ENCODE measurements at places on chromosomes 1 and 21.

DNA sequence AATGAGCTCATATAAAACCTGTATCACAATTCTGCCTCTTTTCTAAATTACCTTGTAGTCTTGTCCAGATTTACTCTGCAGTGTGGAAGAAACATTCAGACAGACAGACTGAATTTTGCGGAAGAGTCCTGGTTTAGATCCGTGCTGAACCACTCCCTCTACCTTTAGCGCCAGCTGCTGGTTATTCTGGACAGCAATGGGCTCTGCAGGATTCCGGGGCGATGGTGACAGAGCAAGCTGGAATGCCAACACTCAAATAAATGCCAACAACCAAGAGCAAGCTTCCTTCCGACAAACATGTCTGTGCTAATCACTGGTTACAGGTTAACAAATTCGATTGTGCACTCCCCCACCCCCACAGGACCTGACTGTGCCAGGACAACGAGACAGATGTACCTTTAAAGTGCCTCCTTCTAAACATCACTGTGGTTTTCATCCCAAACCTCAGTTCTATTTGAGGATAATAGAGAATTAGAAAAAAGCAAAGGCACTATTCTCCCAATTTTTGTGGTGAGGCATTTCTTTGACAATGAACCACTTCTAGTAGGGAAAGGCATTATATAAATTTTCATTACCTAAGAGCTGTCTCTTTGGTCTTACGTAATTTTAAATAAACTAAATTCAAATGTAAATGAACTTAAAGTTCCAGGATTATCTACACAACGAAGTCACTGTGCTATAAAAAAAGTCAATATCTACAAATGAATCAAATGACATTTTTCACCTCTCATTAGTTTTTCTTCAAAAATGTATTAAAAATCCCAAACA is 90.4 kb downstream of the INTS7 start:
- no peak for DNase-seq

GRCh38 chr1:76292418-76293184 is 218.1 kb downstream of the ST6GALNAC3 start:
- no peak for DNase-seq

- DNase-seq, result peak; percentile 4
Observed at GRCh38 chr1:50735443-50735842, 224.6 kb downstream of the FAF1 start.

DNA sequence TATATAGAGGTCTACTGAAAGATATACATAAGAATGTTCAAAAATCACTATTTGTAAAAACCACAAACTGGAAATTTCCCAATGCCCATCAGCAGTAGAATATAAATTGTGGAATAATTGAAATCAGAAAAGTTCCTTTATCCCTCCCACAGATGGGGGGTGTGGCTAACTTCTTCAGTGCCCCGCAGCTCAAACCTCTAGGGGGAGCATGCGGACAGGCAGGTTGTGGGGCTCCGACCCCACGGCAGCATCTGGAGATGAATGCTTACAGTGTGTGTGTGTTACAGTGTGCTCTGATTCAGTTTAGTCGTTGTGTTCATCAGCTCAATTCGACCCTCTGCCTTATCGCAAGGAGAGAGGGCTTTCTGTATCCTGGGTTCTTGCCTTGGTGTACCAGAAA is 262.1 kb upstream of the LRRC7 start:
- DNase-seq, result no peak

DNA sequence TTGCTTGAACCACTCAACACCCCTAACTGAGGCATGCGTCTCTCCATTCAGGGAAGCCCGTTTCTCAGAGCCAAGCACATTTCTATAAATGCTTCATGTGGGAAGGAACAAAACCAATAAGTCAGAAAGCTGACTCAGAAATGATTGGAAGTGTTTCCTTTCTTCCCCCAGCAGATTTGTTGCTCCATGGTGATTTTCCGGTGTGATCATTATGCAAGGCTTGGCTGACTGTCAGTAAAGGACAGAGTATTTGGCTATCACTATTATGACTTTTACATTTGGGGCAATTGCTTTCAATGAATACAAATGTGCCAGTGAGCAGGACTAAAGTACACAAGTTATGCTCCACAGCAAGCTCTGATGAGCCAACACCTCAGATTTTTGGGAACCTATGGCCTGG is 53.3 kb upstream of the ZC3H11B start:
- DNase-seq, result peak; percentile 60

GRCh38 chr1:233367057-233367803 is 39.7 kb downstream of the MAP3K21 start:
- DNase-seq, result peak; percentile 14

DNA sequence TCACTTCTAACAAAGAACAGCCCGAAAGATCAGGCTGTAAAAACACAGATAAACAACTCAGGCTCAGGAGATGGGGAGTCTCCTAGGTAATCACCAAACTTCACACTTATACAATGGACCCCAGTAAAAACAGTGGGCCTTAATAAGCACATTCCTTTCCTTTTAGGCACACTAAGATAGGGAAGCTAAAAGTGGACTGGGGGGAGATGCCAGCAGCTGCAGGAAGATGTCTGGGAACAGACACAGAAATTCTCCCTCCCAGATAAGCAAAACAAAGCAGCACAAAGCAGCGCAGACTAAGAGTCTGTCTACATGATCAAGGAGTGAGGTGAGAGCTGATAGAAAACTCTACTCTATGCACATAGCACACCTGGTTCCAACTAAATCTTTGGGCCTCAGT is 29.0 kb upstream of the CTBS start:
- no peak for DNase-seq

DNA sequence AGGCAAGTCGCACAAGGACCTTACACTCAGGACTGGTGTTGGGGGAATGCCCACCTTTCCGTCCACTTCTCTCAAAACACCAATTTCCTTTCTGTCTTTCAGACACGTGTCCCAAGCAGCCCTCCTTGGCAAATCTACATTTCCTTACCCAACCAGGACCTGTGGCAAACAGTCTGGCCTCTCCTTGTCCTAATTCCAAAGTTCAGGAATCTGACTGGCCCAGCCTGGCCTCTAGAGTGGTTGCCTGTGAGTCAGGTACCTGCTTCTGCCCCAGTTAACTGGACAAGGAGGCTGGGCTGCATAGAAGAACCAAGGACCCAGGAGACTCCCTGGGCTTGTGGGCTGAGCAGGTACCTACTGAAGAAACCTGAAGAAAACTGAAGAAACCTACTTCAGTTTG is 34.3 kb upstream of the CITED4 start:
- no peak for DNase-seq

DNA sequence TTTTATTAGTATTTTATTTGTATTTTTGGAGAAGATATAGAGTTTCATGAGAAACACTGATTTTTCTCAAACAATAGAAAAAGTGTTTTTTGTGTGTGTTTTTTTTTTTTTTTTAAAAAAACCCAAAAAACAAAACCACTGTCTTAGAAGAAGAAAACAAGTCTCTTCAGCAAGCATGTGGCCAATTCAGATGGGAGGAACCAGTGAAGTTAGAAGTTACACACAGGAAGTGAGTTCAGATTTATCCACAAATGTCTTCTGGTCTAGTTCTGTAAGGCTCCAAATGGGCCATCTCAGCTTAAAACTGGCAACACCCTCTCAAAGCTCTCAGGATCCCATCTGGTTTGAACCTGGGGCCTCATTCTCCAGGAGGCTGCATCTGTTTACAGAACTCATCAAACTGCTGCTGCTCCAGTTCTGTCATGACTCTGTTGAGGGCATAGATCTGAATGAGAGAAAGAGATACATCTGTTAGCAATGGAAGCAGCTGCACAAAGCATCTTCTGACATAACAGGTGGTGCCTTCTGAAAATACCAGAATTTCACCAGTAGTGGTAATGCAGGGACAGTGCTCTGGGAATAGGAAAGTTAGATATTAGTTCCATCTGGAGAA is 9.8 kb upstream of the ERMAP start:
- no peak for DNase-seq

DNA sequence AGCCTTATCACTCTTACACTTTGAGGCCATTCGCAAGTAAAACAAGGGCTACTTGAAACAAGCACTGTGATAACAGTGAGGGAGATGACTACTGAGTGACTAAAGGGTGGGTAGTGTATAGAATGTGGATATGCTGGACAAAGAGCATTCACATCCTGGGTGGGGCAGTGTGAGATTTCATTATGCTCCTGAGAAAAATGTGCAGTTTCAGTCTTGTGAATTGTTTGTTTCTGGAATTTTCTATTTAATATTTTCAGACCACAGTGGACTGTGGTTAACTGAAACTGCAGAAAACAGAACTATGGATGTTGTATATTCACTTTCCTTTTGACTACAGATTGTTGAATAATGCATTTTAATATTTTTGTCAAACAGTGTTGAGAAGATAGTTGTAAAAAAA is 25.1 kb upstream of the B3GALT2 start:
- DNase-seq, result peak; percentile 25

DNA sequence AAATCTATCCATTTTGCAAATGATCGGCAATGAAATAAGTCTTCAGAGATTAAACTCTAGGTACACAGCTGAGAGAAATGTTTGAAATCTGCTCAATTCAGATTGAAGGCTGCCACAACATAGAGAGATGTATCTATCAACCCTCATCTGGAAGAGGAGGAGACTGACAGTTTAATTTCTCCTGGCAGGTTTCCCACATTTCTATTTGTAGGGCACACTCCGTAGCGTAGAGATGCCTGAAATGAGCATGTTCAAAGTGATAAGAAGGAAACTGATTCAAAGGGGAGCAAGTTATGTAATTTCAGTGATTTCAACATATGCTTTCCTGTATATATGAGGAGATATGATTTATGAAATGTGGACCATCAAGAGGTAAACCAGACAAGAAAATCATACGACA is 44.1 kb downstream of the NIBAN1 start:
- no peak for DNase-seq

GRCh38 chr1:119227456-119227855 is 87.0 kb upstream of the WARS2 start:
- peak; percentile 76 for DNase-seq

DNA sequence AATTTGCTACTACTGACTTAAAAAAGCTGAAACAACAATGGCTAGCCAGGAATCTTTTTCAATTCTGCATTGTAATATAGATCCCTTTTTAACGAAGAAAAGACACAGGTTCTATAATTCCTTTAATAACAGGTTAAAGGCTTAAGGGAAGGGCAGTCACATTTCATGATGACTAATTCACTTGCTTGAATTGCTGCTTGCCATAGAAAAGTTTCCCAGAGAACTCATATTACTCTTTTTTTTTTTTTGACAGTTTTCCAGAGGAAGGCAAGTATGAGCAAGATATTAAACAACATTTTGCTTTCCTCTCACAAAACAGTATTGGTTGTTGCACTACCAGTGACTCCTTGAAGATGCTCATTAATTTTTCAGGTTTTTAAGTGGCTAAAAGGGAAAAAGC is 60.9 kb downstream of the IL23R start:
- DNase-seq, result no peak

- DNase-seq, result peak; percentile 89
Observed at GRCh38 chr1:163875927-163876320, 554.2 kb downstream of the NUF2 start.

DNA sequence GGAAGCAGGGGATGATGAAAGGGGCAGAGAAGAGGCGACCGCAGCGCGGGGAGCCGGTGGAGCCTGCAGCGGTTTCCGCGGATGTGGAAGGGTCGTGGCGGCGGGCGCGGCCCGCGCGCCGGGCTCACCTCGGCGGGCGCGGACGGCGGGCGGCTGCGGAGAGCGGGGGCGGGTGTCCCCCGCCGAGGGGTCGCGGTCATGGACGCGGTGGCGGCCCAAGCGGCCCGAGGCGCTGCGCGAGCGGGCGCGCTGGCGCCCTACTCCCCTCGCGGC is 572 bp downstream of the LPGAT1 start:
- DNase-seq, result no peak

GRCh38 chr1:206472886-206473285 is 2.6 kb downstream of the IKBKE start:
- no peak for DNase-seq

- no peak for DNase-seq
Observed at GRCh38 chr1:230191079-230191804, 124.2 kb downstream of the GALNT2 start.

GRCh38 chr1:52709016-52709415 is 10.9 kb upstream of the COA7 start:
- no peak for DNase-seq

- no peak for DNase-seq
Observed at GRCh38 chr1:1039145-1039910, 19.4 kb downstream of the AGRN start.

- DNase-seq, result no peak
Observed at GRCh38 chr1:56967900-56968832, 2.4 kb upstream of the C8B start.

DNA sequence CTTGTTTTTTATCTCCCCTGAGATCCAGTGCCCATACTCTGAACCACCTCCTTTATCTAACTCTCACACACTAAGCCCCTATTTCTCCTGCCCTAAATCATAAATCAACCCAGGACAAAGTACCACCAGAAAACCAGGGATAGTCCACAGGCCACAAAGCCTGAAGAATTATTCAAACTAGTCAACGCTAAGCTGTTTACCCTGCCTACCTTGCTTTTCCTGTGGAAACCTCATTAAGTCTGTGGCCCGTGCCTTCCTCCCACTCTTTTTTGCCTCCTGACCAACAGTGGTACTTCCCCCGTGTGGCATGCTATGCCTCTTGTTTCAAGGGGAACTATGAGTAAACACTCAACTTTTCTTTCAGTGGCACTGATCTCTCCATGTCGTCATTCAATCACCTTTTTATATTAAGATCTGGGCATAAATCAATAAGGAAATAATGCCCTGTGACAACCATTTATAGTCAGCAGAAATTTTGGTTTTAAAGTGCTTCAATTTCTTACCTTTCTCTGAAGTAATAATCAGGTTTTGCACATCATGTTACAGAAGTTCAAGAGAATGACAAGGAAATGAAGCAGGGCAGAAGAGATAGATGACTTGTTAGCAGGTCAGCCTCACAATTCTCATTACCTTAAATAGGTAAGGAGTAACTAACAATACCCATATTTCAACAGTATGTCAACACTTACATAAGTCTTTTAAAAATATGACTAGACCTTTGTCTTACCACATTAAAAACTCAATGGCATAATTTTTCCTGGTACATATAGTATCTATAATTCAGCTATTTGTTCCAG is 32.1 kb downstream of the EYA3 start:
- DNase-seq, result no peak

DNA sequence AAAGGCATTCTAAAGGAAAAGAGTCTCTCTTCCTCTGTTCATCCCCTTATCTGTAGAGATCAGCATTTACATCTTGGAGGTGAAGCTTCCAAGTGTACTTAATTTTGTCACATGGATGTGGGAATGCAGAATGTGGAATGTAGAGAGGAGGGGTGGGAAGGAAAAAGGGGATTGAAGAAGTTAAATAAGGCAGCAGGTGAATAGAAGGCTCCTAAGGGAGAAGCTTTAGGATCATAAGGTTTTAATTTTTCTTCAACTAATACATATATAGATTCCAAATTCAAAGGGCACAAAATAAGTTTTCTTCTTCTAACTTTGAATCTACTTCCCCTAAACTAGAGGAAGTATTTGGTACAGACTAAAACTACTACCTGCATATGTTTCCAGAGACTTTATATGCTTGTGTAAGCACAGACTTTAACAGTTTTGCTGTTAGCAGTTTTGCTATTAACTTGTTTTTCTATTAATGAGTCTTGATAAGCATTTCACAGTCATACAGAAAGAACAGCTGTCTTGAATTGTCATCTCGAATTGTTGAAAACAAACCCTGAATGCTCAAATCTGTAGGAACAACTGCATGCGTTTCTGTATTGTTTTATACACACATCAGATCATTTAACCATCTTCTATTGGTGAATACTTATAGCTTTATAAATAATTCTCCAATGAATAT is 12.7 kb downstream of the TENT5C start:
- DNase-seq, result no peak

All from fibroblast of skin of left quadriceps (primary cell).